ENCODE measurements at places on chromosomes 2 and 18. TPM values are rescaled to one million over a fixed set of nuclear protein-coding genes. Genes with fewer than 3 reads are reported as not detected.

Gene POTEJ
- not detected for total RNA-seq

Gene CPO
- not detected for total RNA-seq

Gene SIX3
- total RNA-seq: not detected

Gene ELOA2
- not detected for total RNA-seq

Gene REG1B
- 2.3 TPM for total RNA-seq

Gene SRD5A2
- not detected for total RNA-seq

Gene PID1
- not detected for total RNA-seq

Gene CCDC148
- total RNA-seq: 0.64 TPM

Gene ABCG5
- total RNA-seq: not detected

Gene GALR1
- total RNA-seq: not detected

Gene RPIA
- total RNA-seq: 41.2 TPM

Gene DLGAP1
- 0.20 TPM for total RNA-seq

Gene ASB18
- not detected for total RNA-seq

Gene IL18RAP
- 5.2 TPM for total RNA-seq

Gene ZNF236
- total RNA-seq: 8.4 TPM

Gene CTIF
- 8.5 TPM for total RNA-seq

Gene ZRANB3
- 14.7 TPM for total RNA-seq

Gene UGT1A10
- not detected for total RNA-seq
